ENCODE measurements at places on chromosomes 4 and X. TPM values are rescaled to one million over a fixed set of nuclear protein-coding genes. Genes with fewer than 3 reads are reported as not detected.

DNA sequence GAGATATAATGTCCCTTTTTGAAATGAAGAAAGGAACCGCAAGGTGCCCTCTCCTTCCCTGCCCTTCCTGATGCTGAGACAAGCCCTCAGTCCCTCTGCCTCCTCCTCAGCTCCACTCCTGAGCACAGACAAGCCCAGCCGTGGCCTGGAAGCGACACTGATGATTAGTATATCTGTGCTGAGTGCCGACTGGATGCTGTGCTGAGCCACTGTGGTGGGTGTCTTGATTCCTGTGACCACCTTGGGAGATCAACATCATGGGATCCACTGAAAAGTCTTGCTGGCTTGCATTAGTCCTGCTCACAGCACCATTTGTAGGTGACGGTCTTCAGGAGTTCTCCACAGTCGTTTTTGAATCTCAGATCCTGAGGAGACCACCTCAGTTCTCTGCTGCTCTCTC is 59.5 kb upstream of the HGFAC start:
- DNase-seq = no peak

- DNase-seq = no peak
Observed at GRCh38 chr4:135368831-135369230, 1167.2 kb upstream of the PABPC4L start.

GRCh38 chr4:77581724-77582123 is 23.9 kb upstream of the CXCL13 start:
- no peak for DNase-seq

DNA sequence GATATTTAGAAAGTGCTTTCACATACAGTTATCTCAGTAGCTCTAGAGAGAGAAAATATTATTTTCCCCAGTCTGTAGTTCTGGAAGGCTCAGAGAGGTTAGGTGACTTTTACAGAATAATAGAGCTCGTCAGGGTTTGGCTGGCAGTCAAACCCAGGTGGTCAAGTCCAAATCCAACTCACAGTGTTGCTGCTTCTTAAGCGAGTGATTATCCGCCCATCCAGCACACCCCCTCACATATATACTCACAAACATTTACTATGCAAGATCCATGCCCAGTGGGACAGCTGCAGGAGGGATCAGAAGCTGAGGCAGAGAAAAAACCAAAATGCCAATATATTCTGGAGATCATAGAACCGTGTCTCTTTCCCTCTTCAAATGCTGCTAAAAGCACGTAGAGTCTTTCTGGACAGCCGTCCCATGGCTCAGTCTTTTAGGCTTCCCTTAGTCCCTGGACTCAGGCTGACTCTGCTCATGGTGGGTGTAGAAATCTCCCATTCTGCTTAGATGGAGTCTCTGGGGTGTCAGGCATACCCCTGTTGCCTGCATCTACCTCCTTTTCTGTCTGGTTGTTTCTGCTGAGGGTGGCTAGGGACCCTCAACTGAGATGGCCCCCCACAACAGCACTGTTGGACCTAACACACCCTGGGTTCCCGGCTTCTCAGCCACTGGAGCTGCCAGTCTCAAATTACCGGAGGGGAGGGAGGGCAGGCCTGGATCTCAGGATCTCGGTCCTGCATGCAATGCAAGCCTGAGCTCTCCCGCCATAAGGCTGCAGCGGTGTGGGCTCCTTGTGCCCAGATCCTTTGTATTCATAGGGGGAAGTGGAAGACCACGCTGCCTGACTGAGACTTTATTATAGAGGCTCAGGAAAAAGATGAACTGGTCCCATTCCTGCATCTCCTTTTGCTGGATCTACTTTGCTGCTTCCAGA is at the start of gene CHRNA9:
TSS of gene CHRNA9 (plus strand) at position 743 of the 934 bp plus-strand sequence. CDS start at position 878, 135 bp downstream.
- peak; percentile 59 for DNase-seq

DNA sequence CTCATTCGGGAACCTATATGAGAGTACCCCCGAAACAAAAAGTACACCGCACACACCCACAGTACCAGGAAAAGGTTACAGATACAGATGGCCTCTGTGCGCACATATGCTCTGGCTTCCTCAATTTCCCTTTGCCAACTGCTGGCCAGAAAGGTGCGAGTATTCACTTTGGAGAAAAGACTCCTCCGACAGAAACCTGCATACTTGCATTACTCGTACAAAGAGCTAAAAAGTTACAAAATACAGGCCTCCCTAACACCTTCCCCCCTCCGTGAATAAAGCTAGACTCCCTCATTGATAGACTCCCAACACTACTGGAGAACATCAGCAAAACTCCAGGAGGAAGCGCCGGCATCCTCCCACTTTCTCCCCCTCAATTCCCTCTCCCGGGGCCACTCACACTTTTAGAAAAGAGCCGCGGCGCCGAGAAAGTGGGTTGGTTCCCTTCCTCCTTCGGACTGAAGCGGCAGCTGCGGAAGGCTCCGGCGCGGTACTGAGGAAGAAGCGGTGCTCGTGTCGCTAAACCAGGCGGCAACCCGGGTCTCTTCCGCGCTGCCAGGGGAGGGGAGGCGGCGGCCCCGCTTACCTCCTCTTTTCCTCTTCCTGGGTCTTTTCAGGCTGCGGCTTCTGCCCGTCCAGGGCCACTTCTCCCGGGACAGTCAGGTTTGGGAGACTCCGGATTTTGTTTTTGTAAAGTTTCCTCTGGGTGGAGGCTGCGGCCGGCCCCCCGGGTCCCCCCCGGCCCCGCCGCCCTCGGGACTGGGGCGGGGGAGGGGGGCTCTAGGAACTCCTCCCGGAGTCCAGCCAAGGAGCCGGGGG is 1.1 kb downstream of the FBXW7 start:
- DNase-seq = peak; percentile 64

DNA sequence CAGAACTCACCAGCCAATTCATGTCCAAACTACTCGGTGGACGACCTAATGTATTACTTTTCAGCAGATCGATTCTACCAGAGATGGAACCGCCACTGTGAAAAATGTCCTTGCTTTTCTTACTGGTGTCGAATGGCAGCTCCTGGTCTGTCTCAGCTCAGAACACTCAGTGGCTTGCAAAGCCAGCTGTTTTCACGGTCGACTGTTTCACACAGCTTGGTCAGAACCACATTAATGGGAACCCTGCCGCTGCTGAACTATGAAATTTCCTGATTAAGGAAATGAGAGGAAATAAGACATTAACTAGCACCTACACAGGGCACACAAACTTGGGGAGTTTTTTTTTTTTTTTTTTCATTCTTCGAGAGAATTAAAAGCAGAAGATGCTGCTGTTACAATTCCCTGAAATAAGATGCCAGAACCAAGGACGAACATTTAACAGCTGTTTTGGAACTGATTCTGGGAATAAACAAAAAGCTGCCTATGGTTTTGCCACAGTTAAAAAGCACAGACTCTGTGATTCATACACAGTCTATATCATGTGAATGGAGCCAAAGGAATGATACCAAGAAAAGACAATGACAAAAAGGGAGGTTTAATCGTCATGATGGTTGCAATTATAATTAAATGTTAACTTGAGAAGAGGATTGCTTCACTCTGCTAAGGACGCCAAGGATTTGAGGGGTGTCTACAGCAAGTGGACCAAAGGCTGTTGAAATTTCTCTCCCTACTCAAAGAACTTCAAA is 31.3 kb downstream of the SUPT20HL2 start:
- peak; percentile 12 for DNase-seq

DNA sequence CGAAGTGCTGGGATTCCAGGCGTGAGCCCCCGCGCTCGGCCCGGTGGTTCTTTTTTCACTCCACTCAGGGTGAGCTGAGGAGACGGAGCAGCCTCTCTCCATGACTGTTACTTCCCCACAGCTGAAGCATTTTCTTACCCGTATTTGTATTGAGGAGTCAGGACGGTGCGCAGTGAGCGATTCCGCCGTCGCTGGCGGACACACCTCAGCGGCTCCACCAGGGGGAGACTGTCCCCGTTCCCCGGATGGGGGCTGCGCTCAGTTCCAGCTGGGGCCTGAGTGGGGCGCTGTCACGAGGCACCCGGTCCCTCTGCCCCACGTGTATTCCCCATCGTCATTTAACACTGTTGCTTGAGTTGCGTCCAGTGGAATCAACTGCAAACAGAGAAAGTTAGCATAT is 844.0 kb upstream of the FRG1 start:
- peak; percentile 71 for DNase-seq

GRCh38 chrX:74814681-74815080 is 110.6 kb downstream of the NEXMIF start:
- DNase-seq = no peak

DNA sequence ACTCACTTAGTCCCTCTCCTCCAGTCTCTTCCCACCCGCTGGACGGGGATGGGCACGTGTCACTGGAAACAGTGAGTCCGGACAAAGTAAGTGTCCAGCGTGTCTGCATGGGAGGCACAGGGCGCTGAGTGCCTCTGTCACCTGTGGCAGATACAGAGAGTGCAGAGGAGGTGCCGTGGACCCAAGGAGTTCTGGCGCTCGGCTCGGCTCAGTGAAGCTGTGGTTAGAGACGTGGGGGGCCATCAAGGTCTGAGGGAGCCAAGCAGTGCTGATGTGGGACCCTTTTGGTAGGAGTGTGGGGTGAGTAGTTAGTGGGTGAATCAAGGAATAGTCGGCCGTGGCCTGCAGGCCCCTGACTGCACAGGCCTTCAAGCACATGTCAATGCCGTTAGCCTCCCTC is 40.1 kb upstream of the MSANTD1 start:
- DNase-seq = no peak

DNA sequence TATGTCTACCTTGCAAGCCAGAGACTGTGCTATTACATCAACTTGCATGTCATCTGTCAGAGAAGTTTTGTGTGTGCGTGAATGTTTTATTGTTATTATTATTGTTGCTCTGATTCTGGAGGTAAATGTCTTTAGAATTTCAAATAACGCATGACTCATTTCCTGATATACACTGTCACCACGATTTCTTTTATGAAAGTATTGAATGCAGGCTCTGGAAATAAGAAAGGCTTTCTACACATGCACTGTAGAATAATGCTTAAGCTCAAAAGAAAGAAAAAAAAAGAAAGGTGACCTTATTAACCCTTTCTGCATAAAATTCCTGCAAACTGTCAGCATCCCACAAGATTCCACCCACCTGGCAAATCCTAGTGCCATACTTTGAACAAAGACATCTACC is 632.9 kb downstream of the ZNF674 start:
- no peak for DNase-seq

GRCh38 chr4:61605984-61606383 is 405.9 kb downstream of the ADGRL3 start:
- no peak for DNase-seq

ASB5 gene
- polyA plus RNA-seq = not detected

Measured in GM23338 (cell line).